HTR-8/SVneo (cell line): ENCODE measurements at places on chromosomes 5 and 9.

DNA sequence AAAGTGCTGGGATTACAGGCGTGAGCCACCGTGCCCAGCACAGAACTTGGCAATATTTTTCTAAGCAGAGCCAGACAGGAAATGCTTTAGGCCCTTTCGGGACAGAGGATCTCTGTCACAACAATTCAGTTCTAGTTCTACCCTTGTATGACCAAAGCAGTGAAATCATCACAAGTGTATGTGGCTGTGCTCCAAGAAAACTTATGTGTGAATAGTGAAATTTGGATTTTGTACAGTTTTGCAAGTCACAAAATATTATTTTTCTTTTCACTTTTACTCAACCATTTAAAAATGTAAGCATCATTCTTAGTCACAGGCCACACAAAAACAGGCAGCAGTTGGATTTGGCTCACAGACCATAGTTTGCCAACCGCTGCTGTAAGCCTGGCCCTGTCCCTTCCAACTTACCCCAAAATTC, 20.4 kb upstream of the PRUNE2 start:
- peak; percentile 39 for DNase-seq

DNA sequence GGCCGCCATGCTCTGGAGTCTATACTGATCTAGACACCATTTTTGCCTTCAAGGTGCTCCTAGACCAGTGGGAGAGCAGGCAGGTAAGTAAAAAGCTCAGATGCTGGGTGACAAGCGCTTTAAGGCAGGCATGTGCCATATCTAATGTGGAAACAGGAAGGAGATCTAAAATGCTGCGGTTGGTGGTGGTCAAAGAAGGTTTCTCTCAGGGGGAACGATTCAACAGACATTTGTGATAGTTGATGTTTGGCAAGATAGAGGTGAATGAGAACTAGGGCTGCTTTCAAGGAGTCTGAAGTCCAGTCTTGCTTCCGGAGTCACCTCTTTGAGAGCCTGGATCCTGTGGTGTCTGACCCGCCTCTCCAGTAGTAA, 146.2 kb upstream of the KLF4 start:
- no peak for DNase-seq

- DNase-seq = peak; percentile 21
Observed at GRCh38 chr9:6852243-6852963, 94.6 kb downstream of the KDM4C start.

GRCh38 chr5:73497497-73498056, 665 bp upstream of the BTF3 start:
- DNase-seq = no peak

- DNase-seq = peak; percentile 41
Observed at GRCh38 chr9:34179213-34180136, 632 bp downstream of the UBAP1 start.

DNA sequence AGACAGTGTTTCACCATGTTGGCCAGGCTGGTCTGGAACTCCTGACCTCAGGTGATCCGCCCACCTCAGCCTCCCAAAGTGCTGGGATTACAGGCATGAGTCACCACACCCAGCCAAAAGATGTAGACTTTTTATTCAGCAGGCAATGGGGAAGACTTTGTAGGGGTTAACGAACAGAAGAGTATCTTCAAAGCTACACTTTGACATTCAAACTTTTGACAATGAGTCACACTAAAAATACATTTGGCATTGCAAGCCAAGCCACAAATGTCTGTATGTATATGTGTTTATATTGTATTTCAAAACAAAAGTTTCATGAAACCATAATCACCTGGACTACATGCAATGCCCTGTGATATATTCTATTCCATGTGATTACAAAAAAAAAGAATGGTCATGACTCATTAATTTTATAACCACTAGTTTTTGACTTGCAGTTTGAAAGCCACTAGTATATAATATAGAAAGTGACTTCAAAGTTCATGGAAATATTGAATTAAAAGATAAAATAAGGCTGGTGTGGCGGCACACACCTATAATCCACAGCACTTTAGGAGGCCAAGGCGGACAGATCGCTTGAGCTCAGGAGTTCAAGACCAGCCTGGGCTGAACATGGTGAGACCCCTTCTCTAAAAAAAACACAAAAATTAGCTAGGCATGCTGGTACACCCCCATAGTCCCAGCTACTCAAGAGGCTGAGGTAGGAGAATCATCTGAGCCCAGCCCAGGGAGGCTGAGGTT, 8.3 kb downstream of the DIMT1 start:
- DNase-seq = no peak

DNA sequence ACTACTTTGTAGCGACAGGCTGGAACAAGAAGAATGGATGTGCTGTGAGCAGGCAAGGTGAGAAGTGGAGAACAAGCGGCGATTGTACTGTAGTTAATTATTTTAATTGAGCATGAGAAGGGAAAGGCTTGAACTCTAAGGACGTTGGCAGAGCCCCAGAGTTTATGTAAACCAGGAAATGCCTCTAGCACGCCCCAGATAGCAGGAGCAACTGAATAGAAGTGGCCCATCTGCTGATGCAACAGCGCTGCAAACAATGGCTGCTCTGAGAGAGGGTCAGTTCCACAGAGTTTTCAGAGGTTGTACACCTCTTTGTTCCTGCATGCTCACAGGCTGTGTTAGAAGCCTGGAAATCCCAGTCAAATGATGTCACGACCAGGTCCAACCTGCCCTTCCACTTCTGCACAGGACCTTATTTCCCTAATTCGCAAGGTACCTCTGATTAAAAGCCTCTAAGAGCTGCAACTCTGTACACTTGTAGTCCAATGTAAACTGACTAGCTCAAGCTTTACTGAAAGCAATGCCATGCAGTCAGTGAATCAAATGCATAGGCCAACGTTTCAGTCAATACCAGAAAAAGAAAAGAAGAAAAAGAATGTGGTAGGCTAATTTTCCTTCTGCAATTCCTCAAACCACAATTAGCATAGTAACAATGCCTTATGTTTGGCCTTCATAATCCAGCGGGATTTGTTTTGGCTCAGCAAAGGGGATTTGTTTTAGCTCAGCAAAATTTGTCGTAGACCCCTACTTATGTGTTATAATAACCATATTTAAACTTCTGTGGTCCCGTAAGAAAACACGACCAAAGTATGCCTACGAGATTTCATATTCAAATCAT, 119.6 kb upstream of the RETREG1 start:
- DNase-seq = no peak
